ENCODE measurements at places on chromosomes 16 and 17. TPM values are rescaled to one million over a fixed set of nuclear protein-coding genes. Genes with fewer than 3 reads are reported as not detected.

Gene TNP2
- not detected for total RNA-seq

Gene CTNS
- 14.5 TPM for total RNA-seq

Gene HLF
- total RNA-seq = 0.15 TPM

Gene SPEM1
- 0.09 TPM for total RNA-seq

Gene CD7
- 0.20 TPM for total RNA-seq

Gene ABCC6
- total RNA-seq = 1.1 TPM

Gene VTN
- 18.8 TPM for total RNA-seq

Gene TEKT3
- total RNA-seq = not detected

Gene KRTAP3-2
- 0.35 TPM for total RNA-seq

Gene PPP1R27
- not detected for total RNA-seq

Gene STX1B
- 1.4 TPM for total RNA-seq

Data from A549 treated with CpdA at 1 μM for 4 hours (cell line).